Right hindlimb (tissue), 1 donor: ENCODE measurements at places on chromosomes 5 and 9.

GRCh38 chr9:137099231-137099630 is 12.4 kb downstream of the MAN1B1 start:
- no peak for DNase-seq

GRCh38 chr5:150904479-150905311 is at the start of gene ZNF300:
Gene ZNF300, minus strand, starts transcription at chr5:150904980. Its CDS starts 1,825 bp downstream, at chr5:150903155.
- DNase-seq: peak; percentile 95

DNA sequence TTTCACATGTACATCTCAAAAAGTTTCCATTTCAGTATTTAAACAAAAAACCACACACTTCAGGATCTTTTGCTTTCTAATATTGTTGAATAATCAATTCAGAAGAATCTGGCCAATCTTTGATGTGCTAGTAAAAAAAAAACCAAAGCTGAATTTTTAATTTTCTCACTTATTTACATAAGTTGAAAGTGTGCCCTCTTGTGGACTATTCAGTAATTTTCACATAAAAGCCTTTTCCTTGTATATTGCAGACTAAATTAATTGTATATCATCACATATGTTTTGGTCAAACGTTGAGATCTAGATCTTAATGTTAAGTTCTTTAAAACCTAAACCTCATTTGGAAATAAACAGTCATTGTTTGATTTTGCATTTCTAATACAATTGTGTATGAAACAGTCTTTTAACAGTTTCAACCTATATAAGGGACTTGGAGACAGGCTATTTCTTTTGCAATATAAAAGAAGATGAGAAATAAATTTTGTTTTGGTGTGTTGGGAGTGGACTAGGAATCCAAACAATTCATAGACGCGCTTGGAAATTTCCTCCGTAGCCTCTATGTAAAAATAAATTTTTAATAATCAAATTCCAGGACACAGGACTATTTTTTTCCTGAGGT is 68.1 kb downstream of the NIPBL start:
- DNase-seq: no peak

DNA sequence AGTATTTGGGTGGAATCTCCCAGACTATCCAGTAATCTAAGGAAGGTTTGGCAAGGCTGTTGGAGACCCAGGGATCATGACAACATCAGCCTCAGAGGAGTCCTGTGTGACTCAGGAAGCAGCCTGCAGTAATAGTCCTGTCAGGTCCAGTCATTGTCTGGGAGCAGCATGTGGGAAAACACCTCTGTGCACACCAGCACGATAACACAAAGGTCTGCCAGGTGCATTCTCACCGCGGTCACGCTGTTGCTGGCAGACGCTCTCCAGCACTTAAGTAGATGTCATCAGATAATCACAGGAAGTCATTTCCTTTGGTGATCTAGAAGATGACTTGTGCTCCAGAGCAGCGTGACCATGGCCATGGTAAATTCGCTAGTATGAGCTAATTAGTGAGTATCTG is 99.2 kb upstream of the IQGAP2 start:
- DNase-seq: no peak

DNA sequence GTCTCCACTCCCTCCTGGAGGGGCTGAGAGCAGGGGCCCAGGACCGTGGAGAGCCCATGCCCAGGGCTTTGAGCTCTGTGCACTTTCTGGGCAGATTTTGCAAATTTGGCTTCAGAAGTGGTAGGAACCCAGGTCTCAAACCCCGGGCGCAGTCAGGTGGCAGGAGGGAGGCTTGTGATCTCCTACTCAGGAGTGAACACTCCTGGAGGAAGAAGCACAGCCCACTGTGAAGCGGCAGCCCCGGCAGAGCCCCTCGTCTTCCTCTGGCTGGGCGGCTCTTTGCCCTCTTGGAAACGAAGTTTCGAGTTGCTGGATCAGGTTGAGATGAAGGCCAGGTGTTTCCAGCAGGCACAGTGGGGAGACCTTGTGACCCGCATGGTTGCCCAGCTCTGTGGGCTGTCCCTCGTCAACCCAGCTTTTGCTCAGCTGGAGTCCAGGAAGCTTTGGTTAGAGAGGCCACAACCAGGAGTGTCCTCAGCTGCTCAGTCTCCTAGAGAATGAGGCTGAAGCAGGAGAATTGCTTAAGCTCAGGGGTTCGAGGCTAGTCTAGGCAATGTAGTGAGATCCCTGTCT is 48.5 kb downstream of the WNK2 start:
- no peak for DNase-seq

- DNase-seq: no peak
Measured at GRCh38 chr5:44952376-44952775, 143.6 kb downstream of the MRPS30 start.

DNA sequence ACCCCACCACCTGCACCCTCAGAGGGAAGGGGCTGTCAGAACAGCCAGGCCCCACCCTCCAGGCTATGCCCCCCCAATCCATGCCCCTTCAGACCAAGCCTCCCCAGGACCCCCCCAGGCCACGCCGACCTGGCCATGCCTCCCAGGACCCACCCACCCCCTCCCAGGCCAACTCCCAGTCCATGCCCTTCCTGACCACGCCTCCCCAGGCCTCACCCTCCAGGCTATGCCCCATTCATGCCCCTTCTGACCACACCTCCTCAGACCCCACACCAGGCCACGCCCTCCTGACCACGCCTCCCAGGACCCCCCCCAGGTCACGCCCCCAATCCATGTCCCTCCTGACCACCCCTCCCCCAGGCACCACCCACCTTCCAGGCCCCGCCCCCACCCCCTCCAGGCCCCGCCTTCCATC is 27.6 kb downstream of the TPPP start:
- DNase-seq: no peak

DNA sequence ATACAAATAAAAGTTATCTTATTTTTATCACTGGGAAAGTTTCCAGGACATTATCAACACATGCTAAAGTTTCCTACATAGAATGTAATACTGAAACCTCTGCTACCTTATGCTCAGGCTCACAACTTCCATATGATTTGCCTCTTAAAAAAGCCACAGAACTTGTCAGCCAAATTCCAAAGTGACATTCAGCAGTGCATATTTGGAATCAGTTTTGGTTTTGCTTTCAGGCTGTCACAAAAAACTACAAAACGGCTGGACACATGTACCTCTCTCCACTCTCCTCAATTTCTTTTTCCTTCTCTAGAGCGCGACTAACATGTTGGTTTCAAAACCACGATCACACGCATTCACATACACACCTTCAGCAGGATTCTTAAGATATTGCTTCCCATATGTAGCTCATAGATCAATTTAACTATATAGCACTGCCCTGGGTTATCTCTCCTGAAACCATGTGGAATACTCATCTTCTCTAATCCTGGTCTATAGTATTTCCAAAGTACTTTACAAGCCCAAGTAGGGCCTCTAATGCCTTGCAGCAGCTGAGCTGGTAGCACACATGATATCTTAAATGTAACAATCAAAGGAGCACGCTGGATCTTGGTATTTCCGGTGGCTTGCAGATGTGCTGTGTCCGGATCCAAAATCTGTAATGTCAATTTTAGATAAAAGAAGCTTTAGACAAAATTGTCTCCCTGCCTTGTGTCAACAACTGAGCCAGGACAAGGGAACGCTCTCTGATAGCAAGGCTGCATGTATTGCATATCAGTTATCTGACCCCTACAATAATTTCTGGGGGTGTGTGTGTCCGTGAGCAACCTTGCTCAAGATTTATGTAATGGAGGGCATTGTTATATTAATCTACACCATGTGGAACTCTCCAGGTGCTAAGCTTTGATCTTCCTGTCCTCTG is 203.2 kb downstream of the DMRT2 start:
- no peak for DNase-seq

- DNase-seq: no peak
Measured at GRCh38 chr5:176420972-176421544, 4.7 kb upstream of the CLTB start.

DNA sequence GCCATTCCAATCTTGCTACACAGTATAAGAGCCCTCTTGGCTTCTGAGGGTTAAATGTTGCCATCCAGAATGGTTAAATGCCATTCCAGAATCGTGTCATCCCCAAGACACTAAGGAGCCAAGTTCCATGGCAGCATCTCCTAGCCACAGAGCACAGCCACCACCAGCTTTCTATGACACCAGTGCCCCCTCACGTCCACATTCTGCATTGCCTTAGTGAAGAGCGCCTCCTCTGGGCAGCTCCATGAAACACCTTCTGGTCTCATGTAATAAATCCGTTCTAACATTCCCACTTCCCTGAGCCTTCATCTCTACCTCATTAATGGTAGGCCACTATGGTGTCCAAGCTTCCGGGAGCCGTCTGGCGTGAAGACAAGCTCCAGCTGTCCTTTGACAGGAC is 12.4 kb downstream of the CBY3 start:
- peak; percentile 32 for DNase-seq

DNA sequence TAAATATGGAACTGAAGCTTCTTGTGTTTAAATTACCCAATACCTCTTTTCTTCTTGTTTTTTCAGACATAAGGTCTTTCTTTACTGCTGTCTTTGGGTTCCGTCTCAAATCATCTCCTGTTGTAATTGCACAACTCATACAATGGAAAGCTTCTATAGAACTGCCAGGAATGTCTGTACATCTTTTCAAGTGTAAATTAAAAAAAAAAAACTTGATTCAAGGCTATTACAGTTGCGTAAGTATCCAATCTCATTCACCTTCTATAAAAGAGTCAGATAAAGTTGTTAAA is 243.5 kb downstream of the ICE1 start:
- no peak for DNase-seq

DNA sequence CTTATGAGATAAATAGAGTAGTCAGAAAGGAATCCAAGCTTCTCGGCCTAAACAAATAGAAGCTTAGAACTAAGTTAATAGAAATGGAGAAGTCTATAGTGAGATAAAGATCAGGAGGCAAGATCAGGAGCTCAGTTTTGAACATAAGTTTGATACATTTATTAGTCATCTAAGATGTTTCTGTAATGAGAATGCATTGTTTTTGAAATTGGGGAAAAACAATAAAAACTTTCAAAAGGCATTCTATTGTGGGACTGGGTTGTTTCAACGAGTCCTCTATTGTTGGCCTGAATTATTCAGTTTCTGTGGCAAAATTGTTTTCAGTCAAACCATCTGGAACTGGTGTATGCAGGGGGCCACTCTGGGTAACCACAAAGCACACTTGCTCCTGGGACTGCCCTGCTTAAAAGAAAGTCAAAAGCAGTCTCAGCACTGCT is 181.0 kb upstream of the CLINT1 start:
- DNase-seq: no peak

GRCh38 chr9:19935422-19935821 is 146.6 kb upstream of the SLC24A2 start:
- no peak for DNase-seq

DNA sequence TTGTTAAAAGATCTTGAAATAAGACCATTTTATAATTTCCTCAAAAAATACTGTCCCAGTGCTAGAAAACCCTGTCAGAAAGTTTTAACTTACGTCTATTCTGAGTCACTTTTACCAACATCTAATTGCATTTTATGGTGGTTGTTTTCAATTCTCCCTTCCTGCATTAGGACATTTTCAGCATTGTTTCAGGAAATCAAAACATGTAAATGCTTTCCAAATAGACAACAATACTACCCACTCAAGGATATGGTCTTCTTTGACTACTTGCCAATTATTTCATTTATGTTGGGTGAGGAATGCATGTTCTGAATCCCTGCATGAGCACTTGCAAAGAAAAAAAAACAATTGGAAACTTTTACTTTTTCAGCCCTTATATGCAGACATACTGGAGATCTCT is 284.6 kb upstream of the PDE4D start:
- no peak for DNase-seq

GRCh38 chr5:15615859-15616258 is 115.9 kb downstream of the FBXL7 start:
- no peak for DNase-seq

- DNase-seq: peak; percentile 81
Measured at GRCh38 chr5:132387640-132388117, 18.2 kb downstream of the SLC22A5 start.

- no peak for DNase-seq
Measured at GRCh38 chr9:34630402-34631154, 1.7 kb upstream of the ARID3C start.

GRCh38 chr5:133311176-133311575 is 259.4 kb downstream of the HSPA4 start:
- DNase-seq: no peak

GRCh38 chr5:54905246-54905795 is 80.1 kb downstream of the ESM1 start:
- no peak for DNase-seq

- no peak for DNase-seq
Measured at GRCh38 chr5:154686490-154686889, 68.7 kb upstream of the LARP1 start.

DNA sequence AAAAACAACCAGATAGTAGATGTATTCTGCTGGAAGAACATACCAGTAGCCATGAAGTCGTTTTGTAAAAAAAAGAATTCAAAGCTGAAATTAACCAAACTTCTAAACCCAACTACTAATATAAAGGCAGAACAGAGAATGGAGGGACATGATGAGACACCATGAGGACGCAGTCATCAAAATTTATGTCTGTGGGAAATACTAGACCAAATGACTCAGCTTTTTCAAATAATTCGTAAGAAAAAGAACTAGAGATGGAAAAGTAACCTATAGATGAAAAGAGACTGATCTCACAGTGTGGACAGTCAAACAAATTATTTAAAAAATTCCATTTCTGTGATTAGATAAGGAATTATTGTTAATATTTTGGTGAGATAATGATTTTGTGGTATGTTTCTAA is 10.3 kb downstream of the TTC23L start:
- no peak for DNase-seq

DNA sequence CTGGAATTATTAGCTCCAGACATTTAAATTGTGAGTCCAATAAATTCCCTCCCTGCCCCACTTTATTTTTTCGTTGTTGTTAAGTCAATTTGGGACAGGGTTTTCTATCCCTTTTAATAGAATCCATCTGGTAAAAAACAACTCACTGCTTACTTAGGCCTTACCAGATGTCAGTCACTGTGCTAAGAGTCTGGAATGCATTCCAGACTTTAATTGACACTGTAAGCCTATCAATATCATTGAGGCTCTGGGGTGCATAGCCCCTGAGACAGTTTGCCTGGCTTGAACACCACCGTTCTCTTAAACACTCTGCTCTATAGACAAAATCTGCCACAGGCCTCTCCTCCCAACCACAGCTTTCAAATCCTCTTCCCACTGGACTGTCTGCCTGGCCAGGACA is 175.9 kb downstream of the NSG2 start:
- DNase-seq: no peak

GRCh38 chr5:13278811-13279210 is 665.7 kb downstream of the DNAH5 start:
- DNase-seq: no peak

DNA sequence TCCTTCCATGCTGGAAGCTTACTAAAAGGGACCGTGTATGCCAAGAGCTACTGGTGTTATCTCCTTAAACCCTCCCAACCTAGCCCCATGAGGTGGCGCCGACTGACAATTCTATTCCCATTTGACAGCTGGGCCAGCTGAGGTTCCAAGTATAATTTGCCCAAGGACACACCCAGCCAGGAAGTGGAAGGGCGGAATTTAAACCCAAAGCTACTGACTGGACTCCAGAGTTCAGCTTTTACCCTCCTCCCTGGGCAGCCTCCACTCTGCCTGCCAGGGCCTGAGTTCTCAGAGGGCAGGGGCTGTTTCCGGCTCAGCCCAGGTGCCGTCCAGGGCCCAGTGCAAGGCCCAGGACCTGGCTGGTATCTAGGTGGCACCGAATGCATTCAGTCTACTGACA is 71.8 kb downstream of the C9orf50 start:
- no peak for DNase-seq
